ENCODE measurements at places on chromosomes 5 and 9.

GRCh38 chr9:38091310-38092199 lies 22.5 kb upstream of the SHB start:
- DNase-seq = no peak

GRCh38 chr5:171773106-171773505 lies 12.5 kb upstream of the SMIM23 start:
- DNase-seq = no peak

GRCh38 chr5:35183556-35183955 lies 46.7 kb downstream of the PRLR start:
- no peak for DNase-seq

DNA sequence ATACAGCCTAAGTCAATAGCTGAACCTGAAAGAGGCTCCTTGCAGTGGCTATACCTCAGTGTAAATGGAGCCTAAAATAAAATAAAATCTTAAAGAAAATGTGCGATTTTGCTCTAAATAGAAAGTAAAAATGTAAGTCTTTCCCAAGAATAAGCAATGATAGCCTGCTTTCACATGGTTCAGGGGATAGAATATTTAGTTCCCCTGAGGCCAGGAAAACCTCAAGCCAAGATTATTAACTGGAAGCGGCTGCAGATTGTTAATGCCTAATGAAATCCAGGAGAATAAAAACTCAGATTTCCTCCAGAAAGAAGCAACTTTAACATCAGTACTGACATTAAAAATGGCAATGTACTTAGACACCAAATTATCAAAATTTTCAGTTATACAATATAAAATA lies 463.7 kb downstream of the CYLC2 start:
- DNase-seq = no peak

GRCh38 chr9:125110464-125110863 lies 32.9 kb downstream of the SCAI start:
- no peak for DNase-seq

GRCh38 chr5:76082772-76083554 lies at the start of gene SV2C:
SV2C (plus strand) TSS chr5:76083383; CDS start chr5:76131751, 48,368 bp downstream.
- no peak for DNase-seq

GRCh38 chr5:142976861-142977260 lies 206.7 kb downstream of the ARHGAP26 start:
- no peak for DNase-seq

- DNase-seq = no peak
Observed at GRCh38 chr9:126128494-126129142, 198.0 kb upstream of the MVB12B start.

DNA sequence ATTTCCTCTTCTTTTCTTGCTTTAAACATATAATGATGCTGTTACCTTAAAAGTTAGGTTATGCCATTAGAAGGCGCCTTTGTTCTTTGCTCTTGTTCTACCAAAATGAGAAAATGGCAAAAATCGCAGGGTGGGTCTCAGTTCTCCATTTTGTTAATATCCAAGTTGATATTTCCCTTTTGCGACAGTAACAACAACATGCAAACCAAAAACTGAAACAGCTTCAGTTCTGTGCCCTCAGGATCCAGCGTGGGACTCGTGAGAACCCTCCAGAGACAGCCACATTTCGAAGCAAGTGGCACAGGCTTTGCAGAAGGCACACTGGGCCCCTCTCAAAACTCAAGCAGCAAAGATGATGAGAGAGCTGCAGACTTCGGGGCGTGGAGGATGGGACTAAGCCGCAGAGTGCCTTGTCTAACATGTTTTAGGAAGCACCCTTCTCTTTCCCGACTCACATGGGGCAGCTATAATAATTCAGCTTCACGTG lies 33.0 kb upstream of the LCP2 start:
- no peak for DNase-seq

GRCh38 chr5:73380041-73380440 lies 68.5 kb downstream of the FOXD1 start:
- no peak for DNase-seq

DNA sequence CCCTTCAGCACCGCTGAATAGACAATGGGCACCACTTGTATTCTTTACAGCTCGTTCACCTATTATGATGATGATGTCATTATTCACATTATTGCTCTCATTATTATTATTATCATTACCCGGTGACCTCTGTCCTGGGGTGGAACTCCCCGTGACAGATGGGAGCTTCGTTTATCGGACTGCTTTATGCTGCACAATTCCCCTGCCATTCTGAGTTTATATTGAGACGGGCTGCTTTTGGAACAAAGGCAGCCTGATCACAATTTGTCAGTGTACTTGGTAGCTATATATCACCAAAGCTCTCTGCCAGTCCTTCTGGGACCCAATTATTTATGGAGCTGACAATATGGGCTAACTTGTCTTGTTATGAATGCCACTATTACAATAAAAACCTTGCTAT lies 1145.6 kb upstream of the WWC1 start:
- DNase-seq = no peak

GRCh38 chr5:53543401-53543800 lies 17.0 kb upstream of the NDUFS4 start:
- DNase-seq = no peak

GRCh38 chr5:112195924-112196323 lies 223.2 kb downstream of the EPB41L4A start:
- no peak for DNase-seq

- DNase-seq = no peak
Observed at GRCh38 chr5:51279983-51280706, 103.1 kb upstream of the ISL1 start.

GRCh38 chr5:139384591-139385051 lies 1.5 kb upstream of the SLC23A1 start:
- no peak for DNase-seq

- no peak for DNase-seq
Observed at GRCh38 chr5:60232036-60232795, 338.7 kb upstream of the PDE4D start.

DNA sequence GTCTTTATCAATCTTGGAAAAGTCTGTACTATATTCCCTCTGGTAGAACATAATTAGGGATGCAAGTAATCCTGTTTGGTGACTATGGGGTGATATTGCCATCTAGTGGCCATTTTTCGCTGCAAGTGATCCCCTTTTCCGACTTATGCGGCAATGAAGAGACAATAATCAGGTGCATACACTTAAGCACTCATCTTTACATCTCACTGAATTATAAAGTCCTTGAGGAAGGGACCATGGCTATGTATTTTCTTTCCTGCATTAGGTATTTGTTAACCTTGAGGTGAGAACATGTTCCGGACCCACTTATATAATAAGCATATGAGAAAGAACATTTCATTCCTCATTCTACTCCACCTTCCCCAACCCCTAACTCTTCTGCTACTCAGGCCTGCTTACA lies 19.6 kb upstream of the LIX1 start:
- no peak for DNase-seq

All from stimulated activated CD8-positive, alpha-beta memory T cell treated with anti-CD3 and anti-CD28 coated beads, Interleukin-15, amount 100 ng/mL, for 4 hours (primary cell).